ENCODE measurements at places on chromosomes 7 and 10.

- DNase-seq: no peak
Observed at GRCh38 chr7:74344132-74344496, 54.9 kb downstream of the CLIP2 start.

- peak; percentile 23 for DNase-seq
Observed at GRCh38 chr10:96585736-96586418, 935 bp downstream of the TM9SF3 start.

GRCh38 chr7:54788664-54789063, 29.7 kb upstream of the SEC61G start:
- no peak for DNase-seq

- no peak for DNase-seq
Observed at GRCh38 chr10:2908851-2909630, 158.3 kb upstream of the PFKP start.

DNA sequence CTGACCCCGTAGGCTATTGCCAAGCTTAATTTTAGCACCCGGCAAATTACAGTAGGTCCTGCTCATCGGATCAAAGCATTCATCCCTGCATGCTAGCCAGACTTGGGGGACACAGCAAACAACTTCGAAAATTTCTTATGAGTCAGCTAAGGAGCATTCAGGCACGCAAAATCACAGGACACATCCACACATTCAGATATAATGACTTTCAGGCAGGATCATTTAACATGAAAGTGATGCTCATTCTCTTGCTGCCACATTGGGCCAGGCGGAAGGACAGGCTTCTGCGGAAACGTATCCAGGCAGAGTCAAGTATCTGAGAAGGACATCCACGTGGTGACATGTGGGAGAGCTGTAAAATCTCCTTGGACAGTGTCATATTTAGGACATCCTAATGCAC, 474.0 kb upstream of the NRP1 start:
- DNase-seq: no peak

- no peak for DNase-seq
Observed at GRCh38 chr7:107528461-107528860, 35.3 kb downstream of the COG5 start.

GRCh38 chr7:132080967-132081668, 495.2 kb downstream of the PLXNA4 start:
- no peak for DNase-seq

GRCh38 chr10:11798845-11799735, 24.1 kb upstream of the PROSER2 start:
- no peak for DNase-seq

GRCh38 chr10:49508249-49508648, 30.7 kb downstream of the ERCC6 start:
- no peak for DNase-seq

DNA sequence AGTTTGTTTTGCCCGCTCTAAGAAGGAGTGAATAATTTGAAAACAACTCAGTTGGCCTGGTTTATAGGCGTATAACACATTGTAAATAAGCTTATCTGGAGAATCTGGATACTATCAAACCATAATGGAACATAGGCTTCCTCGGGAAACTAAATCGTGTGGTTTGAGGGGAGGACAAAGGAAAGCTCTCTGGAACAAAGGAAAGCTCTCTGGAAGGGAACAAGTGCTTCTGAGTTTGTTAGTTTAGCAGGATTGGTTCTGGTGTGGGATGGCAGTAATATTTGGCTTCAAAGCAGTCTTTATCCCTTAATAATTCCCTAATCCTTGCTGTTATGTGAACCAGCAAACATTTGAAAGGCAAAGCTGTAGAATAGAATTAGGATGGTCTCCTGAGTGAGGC, 15.0 kb upstream of the SLK start:
- DNase-seq: no peak

- DNase-seq: no peak
Observed at GRCh38 chr10:123146013-123146893, 1.7 kb upstream of the HMX2 start.

- no peak for DNase-seq
Observed at GRCh38 chr7:44757739-44758138, 9.1 kb downstream of the ZMIZ2 start.

DNA sequence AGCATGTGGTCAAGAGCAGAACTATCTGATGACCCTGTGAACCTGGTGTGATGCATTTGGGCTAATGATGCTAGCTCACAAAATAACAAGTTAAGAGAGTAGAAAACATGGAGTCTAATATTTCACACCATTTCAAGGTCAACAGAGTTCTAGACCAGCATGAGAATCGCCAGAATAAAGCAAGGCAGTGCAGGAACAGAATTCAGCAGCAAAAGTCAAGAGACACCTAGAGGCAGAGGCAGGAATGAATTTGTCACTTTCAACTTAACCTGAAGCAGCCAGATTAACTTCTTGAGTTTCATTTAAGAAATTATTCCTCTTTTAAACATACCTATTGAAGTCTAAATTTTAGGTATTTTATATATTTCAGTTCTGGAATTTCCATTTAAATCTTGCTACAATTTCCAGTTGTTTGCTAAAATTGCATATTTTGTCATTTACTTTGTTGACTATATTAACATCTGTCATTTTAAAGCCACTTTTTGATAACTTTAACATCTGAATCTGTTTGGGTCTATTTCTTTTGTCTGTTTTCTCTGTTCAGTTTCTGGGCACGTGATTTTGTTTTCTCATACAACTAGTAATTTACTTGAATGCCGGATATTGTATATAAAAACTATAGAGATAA, 44.2 kb upstream of the PRSS58 start:
- no peak for DNase-seq

GRCh38 chr7:31695859-31696614, 9.0 kb downstream of the PPP1R17 start:
- no peak for DNase-seq

DNA sequence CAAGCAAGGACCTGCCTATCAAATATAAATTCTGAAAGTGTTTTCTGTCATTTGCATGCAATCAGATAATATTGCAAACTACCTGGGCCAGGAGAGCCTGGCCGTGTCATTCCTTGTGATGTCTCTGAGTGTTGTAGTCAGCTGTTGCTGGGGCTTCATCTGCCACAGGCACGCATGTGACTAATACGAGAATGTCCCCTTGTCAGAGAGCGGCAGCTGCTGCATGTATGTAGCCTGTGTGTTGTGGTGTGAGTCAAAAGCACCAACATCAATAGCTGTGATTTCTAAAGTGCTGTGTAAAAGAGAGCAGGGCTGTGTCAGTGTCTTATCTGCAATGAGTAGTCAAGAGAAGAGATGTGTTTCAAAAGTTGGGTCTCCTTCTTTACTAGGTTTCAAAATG, 155.4 kb downstream of the POU6F2 start:
- no peak for DNase-seq

GRCh38 chr10:5479481-5480161, 19.7 kb downstream of the CALML5 start:
- DNase-seq: no peak

- DNase-seq: peak; percentile 18
Observed at GRCh38 chr10:113126229-113127201, 176.5 kb downstream of the TCF7L2 start.

GRCh38 chr10:89217057-89217990, 10.2 kb upstream of the CH25H start:
- DNase-seq: peak; percentile 57

GRCh38 chr10:11018432-11018841, 765 bp downstream of the CELF2 start:
- DNase-seq: no peak

GRCh38 chr10:28840971-28841370, 163.7 kb downstream of the BAMBI start:
- DNase-seq: no peak

DNA sequence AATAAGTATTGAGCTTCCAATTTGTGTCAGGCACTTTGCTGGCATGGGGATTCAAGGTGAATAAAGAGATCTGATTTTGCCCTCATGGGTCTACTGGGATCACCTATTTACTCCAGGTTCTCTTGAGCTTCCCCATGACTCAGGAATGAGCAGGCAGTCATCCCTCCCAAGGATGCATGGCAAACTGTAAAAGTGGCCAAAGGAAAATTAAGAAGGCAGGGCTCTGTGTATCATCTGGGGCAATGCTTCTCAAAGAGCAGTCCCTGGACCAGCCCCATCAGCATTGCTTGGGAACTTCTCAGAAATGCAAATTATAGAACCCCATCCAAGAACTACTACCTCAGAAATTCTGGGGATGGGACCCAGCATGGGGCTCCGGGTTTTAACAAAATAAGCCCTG, 48.7 kb downstream of the WDFY4 start:
- no peak for DNase-seq

GRCh38 chr7:118003476-118003875, 130.2 kb upstream of the CTTNBP2 start:
- DNase-seq: no peak

DNA sequence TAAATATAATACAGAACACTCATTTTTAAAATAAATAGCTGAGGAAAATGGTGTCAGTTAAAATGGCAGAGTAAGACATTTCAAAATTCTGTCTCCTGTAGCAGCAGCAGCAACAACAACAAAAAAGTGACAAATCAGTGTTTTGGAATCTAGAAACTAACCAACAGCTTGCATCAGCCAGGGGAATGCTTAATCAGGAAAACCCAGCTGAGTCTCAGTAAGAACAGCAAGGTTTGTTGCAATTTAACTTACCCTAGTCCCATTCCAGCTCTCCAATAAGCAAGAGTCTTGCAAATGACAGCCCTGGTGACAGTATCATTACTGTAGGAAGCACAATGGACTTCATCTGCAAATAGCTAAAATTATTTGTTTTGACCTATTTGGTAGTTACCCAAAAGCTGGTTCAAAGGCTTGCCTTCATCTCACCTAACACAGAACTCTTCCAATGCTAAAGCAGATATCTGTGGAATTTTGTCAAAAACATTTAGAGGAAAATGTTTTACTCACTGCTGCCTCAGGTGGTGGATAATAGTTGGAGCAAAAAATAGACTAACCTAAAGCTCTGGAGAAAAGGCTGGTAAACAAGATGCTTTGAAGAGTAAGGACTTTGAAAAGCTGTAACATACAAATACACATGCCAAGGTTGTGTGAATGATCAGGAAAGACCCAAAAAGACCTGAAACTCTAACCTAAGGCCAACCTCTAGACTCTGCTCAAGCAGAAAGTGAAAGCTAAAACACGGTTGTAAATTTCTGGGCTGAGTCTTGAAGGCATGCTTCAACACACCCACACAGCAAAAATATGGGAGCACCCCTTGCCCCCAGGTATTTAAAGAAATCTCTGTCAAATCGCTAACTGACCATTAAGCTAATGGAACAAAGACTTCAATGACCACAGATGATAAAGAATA, 9.9 kb upstream of the ARHGAP22 start:
- no peak for DNase-seq

DNA sequence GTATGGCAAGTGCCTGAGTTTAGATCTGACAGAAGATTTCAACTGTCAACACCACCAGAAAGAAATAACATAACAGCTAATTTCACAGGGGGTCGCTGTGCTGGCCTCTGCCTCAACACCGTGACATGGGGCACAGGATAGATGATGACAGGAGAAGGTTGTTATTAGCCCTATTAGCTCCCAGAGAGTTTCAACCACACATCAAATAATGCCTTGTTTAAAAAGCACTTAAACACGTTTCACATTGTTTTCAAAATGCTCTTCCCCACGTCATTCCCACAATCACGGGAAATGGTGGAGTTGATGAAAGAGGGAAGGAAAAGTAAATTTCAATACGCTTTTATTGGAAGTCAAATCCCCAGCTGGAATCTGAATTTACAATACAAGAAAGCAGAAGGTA, 184.7 kb downstream of the MAGI2 start:
- DNase-seq: no peak

DNA sequence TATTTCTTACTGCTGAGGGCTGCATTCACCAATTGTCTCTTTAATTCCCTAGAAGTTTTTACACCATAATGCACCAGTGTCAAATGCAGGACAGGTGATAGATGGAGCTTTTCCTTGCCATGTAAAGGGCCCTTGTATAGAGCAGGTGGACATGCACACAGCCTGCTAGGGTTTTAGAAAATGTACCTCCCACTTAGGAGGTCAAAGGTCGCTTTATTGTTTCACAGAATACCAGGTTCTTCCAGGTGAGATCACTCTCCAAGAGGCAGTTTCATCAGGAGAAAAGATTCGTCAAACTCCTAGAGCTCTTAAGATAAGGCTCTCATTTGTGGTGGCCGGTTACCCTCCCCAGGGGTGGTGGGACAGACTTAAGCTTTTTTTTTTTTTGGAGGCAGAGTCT, 215.8 kb downstream of the PHTF2 start:
- DNase-seq: no peak

DNA sequence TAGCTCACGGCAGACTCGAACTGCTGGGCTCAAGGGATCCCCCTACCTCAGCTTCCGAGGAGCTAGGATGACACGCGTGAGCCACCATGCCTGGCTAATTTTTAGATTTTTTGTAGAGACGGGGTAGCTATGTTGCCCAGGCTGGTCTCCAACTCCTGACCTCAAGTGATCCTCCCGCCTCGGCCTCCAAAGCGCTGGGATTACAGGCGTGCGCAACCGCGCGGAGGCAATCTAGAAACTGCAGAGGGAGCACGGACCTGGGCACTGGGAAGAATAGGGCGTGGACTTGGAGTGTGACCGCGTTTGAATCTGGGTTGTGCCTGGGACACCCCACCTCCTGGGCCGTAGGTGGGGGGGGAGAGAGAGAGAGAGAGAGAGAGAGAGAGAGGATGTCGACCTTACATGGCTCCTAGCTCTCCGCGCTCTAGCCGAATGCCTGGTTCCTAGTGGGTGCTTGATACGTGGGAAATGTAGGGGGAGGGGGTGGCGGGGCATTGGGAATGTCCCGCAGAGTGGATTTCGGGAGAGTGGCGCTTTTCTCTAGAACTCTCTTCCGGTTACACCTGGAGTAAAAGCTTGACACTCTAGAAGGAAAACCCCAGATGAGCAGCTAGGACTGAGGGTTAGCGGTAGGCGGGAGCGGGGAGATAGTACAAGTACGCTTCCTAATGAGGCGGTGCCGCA, 1.2 kb upstream of the MAP3K8 start:
- no peak for DNase-seq

- no peak for DNase-seq
Observed at GRCh38 chr10:27723436-27723835, 22.2 kb downstream of the MKX start.

DNA sequence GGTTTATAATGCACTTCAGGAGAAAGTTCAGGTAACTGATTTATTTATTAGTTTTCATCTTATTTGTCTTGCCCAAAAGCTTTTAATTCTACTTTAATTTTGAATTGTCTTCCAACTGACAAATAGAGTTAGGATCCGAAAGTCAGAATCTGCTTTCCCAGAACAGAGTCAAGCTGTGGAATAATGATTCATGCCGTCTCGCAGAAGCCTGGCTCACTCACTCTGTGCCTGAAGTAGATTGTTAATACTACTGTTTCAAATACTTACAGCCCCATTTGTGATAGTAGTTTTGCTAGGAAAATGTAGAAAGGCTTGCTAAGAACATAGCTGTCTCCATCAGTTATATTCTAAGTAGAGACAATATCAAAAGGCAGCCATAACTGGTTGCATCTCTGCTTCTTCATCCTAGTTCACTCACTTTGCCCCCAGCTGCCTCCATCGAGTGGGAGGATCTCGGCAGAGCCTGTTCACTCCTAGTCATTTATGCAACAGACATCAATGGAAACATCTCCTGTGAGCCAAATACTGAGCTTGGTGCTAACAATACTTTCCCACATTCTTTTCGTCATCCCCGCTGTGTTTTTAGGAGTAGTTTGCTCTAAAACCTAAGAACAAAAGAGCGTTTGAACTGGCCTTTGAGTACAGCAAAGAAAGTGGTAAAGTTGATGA, 28.0 kb downstream of the ABRAXAS2 start:
- no peak for DNase-seq

All from stimulated activated naive CD4-positive, alpha-beta T cell treated with Interleukin-2 at 50 U/mL for 16 hours (primary cell).